ENCODE measurements at places on chromosomes 3 and 15.

DNA sequence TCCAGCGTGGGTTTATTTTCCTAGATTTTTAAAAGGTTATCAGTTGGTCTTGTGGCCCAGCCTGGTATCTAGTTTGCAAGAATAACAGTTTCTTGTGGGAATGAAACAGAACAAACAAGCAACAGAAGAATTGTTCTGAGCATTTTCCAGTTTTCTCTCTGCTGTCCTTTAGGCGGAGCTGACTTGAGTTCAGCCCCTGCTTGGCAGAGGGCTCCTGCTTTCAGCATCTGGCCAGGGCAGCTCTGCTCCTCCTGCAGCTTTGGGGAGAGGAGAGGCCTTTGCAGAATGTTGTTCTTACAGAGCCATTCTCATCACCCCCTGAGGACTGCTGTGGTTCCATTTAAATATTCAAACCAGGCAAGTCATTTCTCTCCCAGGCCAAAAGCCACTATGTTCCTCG, 117.7 kb downstream of the ALDH1A2 start:
- DNase-seq: peak; percentile 21

GRCh38 chr15:89823836-89824606, 9.4 kb upstream of the ANPEP start:
- no peak for DNase-seq

DNA sequence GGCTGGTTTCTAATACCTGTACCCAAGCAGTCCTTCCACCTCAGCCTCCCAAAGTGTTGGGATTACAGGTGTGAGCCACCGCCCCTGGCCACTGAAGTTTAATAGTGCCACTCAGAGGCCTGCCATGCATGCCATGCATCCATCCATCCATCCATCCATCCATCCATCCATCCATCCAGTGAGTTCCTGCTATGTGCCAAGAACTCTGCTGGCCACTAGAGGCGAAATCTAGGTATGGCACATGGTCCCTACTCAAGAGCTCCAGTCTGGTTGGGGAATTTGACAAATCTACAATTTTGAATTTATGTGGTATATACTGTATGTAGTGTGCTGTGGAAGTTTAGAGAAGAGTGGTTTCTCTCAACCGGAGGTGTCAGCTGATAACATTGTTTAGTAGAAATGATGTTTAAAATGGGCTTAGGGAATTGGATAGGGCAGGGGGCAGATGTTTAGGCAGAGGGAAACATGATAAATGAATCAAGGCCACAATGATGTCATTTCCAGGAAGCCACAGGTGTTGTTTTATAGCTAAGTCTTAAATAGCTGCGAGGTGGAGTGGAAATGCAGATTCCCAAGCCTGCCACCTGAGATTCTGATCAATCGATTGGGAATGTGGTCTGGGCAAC, 384.4 kb upstream of the C2CD4B start:
- peak; percentile 56 for DNase-seq

GRCh38 chr15:29968099-29968894, 114.5 kb upstream of the GOLGA8J start:
- DNase-seq: peak; percentile 68

- DNase-seq: peak; percentile 37
Observed at GRCh38 chr3:177357352-177358090, 160.2 kb upstream of the TBL1XR1 start.

DNA sequence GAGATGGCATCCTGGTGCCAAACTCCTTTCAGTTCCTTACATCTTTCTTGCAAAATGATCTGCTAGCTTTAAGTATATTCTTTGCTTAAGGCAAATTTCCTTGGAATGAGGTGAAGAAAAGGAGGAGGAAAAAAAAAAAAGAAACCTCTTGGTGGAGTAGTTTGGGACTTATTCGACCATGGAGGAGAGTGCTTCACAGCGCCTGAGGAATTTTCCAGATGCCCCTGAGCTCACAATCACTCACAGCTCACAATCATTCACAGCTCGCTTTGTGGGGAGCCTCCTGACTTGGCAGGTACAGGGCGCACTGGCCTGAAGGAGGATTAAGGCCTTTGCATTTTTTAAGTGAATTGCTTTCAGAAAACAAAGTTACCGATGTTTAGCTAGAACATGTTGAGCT, 53.9 kb downstream of the BOC start:
- peak; percentile 49 for DNase-seq

- DNase-seq: no peak
Observed at GRCh38 chr3:49901366-49902339, 2.0 kb downstream of the MST1R start.

GRCh38 chr3:132289316-132289715, 27.9 kb upstream of the ACP3 start:
- no peak for DNase-seq

DNA sequence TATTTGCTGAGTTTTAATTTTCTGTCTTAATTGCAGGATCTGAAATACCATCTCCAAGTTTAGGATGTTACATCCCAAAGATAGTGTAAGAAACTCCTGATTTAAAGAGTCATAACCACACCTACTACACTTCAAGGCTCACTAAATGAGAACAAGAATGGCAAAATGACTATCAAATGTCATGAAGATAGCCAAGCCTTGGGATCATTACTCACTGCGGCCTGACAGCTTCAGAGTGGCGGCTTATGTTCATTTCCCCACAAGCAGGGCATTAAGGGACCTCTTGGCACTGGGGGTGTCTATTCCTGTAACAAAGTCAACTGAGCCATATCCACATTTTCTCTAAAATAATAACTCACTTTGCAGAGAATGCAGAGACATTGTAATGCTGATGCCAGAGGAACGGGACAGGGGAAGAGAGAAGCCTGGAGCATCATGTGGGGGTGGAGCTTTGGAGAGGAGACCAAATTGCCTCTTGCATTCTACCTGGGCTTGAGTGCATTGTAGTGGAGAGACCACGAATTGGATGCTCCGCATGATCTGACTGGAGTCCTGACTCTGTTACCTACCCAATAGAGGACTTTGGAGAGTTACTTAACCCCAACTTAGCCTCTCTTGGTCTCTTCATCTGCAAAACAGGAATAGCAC, 219.2 kb downstream of the OPA1 start:
- no peak for DNase-seq

DNA sequence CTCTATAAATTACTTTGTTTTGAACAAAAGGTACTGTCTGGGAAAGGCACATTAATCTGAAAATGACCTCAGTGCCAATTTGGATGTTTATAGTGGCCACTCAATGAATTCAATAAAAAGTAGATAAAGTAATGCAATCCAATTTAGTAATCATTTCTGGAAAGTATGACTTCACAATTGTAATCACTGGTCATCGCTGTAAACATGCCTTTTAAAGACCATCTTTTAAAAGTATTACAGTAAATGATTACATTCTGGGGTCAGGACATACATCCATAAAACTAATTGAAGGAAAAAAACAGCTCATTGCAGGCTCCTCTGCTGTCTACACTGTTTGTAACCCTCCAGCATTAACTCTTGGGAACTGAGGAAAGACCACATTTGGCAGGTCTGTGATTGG, 43.2 kb downstream of the HRH1 start:
- DNase-seq: no peak

- no peak for DNase-seq
Observed at GRCh38 chr3:183695569-183696364, 1.8 kb upstream of the YEATS2 start.

GRCh38 chr3:64399205-64399800, 174.0 kb upstream of the PRICKLE2 start:
- peak; percentile 67 for DNase-seq

DNA sequence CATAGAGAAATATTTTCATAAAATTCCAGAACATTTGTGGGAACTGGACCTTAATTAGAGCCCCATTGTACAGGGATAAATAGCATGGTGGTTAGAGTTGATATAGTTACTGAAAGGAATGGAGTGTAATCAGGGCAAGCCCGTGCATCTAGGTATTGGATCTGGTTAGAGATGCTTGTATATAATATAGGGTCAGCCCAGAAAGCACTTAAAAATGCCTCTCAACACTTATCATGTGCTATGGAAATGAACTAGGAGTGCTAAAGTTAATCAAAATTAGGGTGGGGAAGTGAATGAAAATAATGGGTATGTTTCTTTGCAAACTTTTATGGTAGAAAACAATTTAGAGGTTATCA, 308.3 kb upstream of the NR2E3 start:
- DNase-seq: no peak

DNA sequence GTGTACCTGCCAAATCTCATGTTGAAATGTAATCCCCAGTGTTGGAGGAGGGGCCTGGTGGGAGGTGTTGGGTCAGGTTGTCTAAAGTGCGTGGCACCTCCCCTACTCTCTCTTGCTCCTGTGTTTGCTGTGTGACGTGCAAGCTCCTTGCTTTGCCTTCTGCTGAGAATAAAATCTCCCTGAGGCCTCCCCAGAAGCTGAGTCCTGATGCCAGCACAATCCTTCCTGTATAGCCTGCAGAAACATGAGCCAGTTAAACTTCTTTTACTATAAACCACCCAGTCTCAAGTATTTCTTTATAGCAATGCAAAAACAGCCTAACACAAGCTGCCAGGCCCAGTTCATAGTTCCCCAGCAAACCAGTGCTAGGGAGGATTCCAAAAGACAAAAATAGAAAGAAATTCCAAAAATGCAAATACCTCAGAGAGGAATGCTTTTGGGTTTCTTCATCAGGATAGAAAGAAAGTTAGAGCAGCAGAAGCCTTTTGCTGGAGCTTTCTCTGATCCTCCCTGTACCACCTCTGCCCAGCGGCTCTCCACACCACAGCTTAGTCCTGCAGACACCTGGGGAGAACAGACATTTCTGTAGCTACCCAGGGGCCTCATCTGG, 25.9 kb upstream of the CDV3 start:
- no peak for DNase-seq

DNA sequence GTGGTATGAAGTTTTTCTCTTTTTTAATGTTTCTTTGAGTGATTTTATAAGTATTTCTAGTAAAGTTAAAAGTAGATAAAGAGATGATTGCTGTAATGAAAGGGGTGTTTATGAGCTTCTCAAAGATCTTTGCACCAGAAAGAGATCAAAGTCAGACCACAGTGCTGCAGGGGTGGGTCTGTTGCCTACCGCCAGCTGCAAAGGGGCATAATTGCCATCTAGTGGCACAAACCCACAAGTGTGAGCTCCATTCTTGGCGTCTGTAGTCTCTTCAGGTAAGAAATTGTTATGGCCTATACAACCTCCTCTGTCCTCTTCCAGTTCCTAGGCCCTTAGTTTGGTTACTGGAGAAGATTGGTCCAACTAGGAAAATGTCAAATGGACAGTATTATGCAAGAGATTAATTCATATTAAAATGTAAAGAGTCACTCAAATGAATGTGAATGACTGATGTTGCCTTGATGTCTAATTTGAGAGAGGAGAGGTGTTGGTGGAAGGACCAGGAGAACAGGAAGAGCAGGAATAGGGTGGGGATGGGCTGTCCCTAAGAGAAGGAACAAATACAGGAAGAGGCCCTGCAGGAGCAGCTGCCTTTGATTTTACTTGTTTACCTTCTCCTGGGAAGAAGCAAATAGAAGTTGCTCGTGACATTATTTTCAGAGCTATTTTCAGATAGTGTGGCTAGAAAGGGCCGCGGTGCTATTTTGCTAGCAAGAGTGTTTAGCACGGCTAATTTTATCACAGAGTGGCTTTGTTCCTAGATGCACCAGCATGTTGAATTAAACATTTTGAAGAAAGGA, 53.0 kb upstream of the GSK3B start:
- peak; percentile 19 for DNase-seq

GRCh38 chr3:105353485-105354161, 13.1 kb upstream of the ALCAM start:
- DNase-seq: peak; percentile 54

DNA sequence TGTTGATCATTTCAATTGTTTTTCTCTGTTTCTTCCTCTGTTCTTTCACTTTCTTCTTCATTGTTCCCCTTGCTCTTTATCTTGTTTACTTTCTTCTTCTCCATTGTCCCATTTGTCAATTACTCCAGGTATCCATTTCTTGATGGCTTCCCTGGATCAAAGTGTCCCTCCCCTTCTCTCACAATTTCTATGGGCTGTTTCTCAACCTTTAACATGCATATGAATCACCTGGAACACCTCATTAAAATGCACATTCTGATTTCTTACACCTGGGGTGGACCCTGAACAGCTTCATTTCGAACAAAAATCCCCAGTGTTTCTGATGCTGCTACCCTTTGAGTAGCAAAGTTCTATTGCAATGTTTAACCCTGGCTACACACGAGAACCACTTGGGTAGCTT, 454.8 kb downstream of the EPHA6 start:
- no peak for DNase-seq

DNA sequence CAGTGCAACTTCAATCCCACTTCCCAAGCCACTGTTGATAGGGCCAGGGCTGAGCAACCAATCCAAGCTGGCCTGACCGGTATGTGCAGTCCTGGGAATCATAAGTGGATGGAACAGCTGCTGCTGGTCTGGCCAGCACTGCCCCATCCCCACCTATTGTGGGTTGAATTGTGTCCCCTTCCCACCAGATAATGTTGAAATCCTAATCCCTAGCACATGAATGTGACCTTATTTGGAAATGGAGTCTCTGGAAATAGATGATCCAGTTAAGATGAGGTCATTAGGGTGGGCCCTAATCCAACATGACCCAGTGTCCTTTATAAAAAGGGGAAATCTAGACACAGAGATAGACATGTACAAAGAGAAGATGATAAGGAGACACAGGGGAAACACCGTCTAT, 13.7 kb upstream of the PDIA5 start:
- DNase-seq: no peak

GRCh38 chr3:11076711-11077110, 77.6 kb upstream of the HRH1 start:
- peak; percentile 20 for DNase-seq

- DNase-seq: no peak
Observed at GRCh38 chr3:66715806-66716205, 215.0 kb upstream of the LRIG1 start.

- no peak for DNase-seq
Observed at GRCh38 chr3:63497641-63498040, 154.8 kb upstream of the SNTN start.

DNA sequence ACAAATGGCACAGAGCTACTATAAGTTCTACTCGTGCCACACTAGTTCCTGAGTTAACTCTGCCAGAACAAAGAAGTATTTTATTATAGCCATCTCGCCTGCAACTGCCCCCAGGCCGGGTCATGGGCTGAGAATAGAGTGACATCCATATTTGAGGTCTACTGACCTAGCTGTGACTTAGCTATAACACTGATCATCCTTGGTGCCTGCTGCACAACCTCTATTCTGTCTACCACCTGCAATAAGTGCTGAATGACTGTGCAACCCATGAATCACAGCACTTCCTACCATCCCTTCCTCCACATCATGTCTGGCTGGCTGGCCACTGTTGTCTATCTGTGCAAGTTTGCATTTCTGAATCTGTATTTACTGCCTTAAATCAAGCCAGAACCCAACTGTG, 506.5 kb upstream of the TBL1XR1 start:
- DNase-seq: no peak
